ENCODE measurements at places on chromosomes 11 and 22. TPM values are rescaled to one million over a fixed set of nuclear protein-coding genes. Genes with fewer than 3 reads are reported as not detected.

Gene TRIM29
- total RNA-seq = 1.3 TPM

DNA sequence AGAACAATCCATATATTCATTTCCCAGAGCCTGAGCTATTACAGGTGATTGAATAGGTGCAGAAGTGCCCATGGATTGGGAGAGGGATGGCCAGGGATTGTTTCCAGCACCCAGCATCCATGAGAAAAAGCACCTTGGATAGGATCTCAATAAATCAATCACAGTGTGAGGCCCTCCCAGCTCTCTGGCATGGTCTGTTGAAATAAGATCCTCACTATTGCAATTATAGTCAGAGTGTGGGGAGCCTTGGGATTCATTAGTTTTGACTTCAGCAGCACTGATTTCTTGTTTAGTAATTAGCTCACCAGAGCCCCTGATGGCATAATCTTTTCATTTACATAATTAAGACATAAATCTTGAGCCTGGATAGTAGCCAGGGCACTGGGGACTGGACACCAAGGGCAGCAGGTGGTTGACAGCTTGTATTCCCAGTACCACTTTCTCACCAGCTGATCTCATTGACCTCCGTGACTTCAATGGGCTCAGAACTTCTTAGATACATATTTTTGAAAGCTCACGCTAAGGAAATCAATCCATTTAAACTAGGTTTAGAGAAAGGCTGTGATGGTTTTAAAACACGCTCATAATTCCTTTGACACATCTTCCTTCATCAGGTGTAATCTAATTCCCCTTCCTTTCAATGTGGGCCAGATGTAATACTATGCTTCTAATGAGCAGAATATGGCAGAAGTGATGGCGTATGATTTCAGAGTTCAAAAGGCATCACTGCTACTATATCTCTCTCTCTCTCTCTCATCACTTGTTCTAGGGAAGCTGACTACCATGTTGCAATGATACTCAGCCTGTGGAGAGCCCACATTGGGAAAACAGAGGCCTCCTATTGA lies 22.1 kb upstream of the DRD2 start:
- H3K4me3 ChIP-seq = no peak overlapping the region
- H3K36me3 ChIP-seq = no peaks in the 10 kb centered on the region
- DNase-seq = no peak

Gene RCOR2
- 0.45 TPM for total RNA-seq

GRCh38 chr11:86782742-86783141 lies 17.6 kb upstream of the PRSS23 start:
- H3K27ac ChIP-seq = no peak overlapping the region
- no peak overlapping the region for H3K4me3 ChIP-seq
- no peaks in the 10 kb centered on the region for H3K4me1 ChIP-seq
- no peaks in the 10 kb centered on the region for H3K36me3 ChIP-seq
- H3K27me3 ChIP-seq = no peaks in the 10 kb centered on the region
- no peak for DNase-seq

- H3K27me3 ChIP-seq = no peaks in the 10 kb centered on the region
- H3K4me3 ChIP-seq = no peak overlapping the region
- peak overlapping the region; percentile 87 for H3K27ac ChIP-seq
- peaks cover 57% of the 10 kb centered on the region for H3K36me3 ChIP-seq
- no peak for DNase-seq
Observed at GRCh38 chr11:64800303-64801157, 2.5 kb downstream of the MAP4K2 start.

DNA sequence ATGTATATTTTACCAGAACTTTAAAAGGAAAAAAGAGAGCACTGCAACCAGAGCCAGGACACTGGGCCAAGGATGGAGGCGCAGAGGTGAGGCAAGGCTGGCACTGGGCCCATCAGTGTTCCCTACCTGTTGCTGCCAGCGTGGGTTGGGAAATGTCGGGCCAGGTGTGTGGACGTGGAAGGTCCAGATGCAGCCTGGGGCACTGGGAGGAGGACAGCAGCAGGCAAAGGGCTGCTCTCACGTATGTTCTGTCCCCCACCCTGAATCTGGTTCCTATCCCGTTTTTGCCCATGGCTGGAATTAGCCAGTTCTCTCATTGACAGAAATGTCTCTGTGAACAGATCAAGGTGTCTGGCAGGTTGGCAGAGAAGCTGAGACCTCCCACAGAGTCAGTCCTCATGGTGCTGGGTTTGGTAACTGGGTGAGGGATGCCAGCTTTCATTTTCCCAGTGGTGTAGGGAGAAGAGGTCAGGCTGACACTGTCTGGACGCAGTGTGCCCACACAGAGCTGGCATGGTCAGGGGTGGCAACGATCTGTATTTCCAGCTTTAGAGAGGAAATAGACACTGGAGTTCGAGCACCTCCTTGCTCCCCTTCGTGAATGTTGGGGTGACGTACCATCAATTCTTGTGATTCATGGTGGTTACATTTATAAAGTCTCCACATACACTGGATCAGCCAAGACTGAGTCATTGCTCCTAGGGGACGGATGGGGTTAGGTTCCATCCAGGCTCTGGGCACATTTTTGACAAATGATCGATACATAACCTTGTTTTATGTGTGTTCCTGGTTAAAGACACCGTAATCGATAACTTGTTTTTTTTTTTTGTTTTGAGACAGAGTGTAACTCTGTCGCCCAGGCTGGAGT lies 4.3 kb upstream of the PNPLA3 start:
- no peaks in the 10 kb centered on the region for H3K36me3 ChIP-seq
- peaks cover 7% of the 10 kb centered on the region for H3K27me3 ChIP-seq
- DNase-seq = no peak
- no peak overlapping the region for H3K4me3 ChIP-seq
- peaks cover 7% of the 10 kb centered on the region for H3K4me1 ChIP-seq
